Astrocyte of the cerebellum (primary cell): ENCODE measurements at places on chromosomes 16 and 17.

- DNase-seq, result no peak
These were observed 10.0 kb upstream of the C1QTNF8 start for GRCh38 chr16:1105888-1106620.

- no peak for DNase-seq
These were observed 3.4 kb downstream of the ANKRD40CL start for GRCh38 chr17:50763716-50764475.

- peak; percentile 60 for DNase-seq
These were observed 405.5 kb downstream of the CPPED1 start for GRCh38 chr16:12398029-12398682.

GRCh38 chr16:88610080-88610479, 28.3 kb upstream of the IL17C start:
- DNase-seq, result no peak

GRCh38 chr16:9169094-9169493, 77.7 kb downstream of the HAPSTR1 start:
- DNase-seq, result no peak

DNA sequence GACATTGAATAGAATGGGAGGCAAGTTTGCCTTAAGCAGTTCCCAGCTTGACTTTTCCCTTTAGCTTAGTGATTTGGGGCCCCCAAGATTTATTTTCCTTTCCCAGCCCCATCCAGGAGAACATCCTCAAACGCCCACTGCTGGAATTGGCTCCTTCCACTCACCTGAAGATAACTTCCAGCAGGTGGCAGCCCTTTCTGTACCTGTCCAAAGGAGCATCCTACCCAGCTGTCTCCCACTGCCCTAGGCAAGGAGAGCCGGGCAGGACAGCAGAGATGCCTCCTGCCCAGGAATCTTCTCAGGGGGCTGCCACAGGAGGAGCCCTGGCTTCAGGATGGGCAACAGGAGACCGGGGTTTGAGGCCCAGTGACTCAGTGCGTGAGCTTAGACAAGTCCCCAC, 6.4 kb downstream of the CACNG5 start:
- DNase-seq, result no peak

- no peak for DNase-seq
These were observed 1.4 kb upstream of the ECI1 start for GRCh38 chr16:2252806-2253148.

DNA sequence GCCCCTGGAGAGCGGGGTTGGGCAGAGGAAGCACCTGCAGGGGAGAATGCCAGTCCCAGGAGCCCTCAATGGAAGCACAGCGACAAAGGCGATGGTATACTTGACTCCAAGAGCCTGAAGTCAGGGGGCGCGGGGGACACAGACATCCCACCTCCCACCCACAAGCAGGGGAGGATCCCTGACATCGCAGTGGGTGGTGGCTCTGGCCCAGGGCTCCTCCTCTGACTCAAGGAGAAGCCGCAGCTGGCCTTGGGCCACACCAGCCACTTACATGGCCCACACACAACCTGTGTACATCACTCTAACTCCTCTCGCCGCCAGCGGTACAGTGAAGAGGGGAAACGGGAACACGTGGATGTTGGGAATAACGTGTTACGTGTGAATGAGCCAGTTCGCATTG, 44.3 kb downstream of the FZD2 start:
- no peak for DNase-seq

GRCh38 chr16:52528393-52529065, 18.4 kb downstream of the TOX3 start:
- no peak for DNase-seq

- no peak for DNase-seq
These were observed 178.0 kb downstream of the CPPED1 start for GRCh38 chr16:12625716-12626115.

DNA sequence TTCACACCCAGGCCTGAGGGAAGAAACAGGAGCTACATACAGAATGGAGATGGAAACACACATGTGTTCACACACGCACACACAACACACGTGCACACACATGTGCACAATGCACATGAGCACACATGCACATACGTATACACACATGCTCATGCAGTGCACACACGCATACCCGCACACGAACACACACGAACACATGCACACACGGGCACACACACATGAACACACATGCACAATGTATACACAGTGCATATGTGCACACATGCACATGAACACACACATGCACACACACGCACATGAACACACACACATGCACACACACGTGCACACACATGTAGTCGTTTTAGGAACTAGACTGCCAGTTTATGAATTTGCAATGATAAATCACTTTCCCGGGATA, 49.3 kb upstream of the CDR2 start:
- no peak for DNase-seq

GRCh38 chr16:67084345-67085028, 25.3 kb upstream of the PHAF1 start:
- no peak for DNase-seq

DNA sequence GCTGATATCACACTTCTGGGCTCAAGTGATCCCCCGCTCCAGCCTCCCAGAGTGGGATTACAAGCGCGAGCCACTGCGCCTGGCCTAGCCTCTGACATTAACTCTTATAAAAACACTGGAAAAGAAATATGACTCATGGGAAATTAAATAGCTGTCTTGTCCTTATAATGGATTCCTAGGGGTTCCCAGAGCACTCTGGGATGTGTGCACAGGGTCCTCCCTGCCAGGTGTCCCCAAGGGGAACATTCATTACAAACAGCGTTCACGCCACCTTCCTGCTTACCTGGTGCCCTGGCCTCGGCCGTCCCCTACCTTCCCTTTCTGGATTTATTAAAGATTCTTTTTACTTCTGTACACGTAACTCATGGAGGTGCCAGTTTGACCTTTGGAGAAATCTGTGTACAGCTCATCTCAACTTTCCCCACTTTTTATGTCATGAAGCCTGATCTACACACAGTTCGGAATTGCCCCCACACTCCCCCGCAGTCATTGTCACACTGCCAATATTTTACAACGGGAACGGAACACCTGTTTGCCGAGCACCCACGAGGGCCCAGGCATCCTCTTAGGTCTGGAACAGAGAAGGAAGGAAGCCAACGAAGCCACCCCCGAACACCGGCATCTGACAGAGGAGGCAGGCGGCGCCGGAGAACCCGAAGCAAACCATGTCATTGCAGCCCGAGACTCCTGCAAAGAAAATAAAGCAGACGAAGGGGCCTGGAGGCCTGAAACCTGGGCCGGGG, 39.7 kb upstream of the MEAK7 start:
- no peak for DNase-seq

DNA sequence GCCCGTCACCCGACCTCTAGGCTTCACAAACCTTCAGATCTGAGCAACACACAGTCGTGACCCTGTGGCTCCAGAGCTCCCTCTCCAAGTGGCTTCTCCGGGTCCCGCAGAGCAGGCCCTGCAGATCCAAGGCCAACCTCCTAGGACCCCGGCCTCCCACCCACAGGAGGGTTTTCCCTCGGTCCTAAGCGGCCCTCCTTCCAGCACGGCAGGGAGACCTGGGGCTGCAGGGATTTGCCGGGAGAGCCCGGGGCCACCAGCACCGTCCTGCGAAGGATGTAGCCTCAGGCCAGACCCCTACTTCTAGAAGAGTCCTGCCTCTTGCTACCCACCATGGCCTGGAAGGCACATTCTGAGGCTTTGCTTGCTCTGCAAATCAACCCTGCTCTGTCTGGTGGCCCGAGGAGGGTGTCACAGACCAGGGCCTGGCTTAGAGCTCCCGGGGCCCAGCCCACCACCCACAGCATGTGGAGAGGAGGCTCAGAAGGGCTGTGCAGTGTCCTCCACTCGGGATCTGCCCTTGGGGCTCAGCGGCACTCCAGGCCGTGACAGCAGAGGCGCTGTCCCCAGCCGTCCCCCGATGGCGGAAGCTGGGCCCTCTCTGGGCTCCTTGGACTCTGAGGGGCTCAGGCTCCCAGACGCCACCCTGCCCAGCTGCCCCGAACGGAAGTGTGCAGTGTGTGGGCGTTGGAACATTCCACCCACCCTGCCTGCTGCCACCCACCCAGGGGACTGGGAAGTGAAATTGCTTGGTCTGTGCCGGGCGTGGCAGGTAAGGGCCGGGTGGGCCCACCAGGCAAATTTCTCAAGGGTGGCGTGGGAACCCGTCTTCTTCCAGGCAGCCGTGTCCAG, 28.8 kb upstream of the ACSF3 start:
- no peak for DNase-seq

DNA sequence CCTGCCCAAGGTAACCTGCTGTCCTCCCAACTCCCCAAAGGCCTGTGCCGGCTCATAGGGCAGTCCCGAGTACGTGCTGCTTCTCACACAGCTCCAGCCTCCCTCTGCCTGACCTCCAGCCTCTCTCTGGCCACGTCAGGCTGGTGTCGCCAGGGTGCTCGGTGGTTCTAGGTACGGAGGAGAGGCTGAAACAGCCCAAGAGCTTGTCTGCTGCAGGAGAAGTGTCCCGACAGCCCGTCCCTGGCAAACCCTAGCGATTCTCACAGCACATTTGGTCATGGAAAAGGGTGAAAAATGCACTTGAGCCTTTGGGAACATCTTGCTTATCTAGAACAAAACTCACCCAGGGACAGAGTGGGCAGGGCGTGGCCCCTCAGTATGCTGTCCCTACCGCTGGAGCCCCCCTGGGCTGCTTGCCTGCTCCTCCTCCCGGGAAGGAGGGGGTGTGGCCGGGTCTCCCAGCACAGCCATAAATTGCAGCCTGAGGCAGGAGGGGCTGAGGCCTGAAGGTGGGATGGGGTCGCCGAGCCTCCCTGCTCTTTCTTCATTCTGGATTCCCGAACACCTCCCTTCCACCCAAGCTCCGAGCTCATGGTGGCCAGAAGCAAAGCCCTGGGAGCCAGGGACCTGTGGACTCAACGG, 40.4 kb downstream of the TIMM22 start:
- DNase-seq, result no peak

DNA sequence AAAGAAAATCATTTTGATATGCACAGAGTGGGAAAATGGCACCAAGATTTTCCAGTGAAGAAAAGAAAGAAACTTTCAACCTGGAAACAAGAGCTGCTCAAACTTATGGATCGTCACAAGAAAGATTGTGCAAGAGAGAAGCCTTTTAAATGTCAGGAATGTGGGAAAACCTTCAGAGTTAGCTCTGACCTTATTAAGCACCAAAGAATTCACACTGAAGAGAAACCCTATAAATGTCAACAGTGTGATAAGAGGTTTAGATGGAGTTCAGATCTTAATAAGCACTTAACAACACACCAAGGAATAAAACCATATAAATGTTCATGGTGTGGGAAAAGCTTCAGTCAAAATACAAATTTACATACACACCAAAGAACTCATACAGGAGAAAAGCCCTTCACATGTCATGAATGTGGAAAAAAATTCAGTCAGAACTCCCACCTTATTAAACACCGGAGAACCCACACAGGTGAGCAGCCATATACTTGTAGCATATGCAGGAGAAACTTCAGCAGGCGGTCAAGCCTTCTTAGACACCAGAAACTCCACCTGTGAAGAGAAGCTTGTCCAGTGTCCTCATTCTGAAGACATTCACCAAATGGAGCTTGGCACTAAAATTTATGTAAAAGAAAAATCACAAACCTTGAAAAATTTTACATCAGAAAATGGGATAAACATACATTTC, 12.2 kb downstream of the ZNF75A start:
- DNase-seq, result no peak
